Inflammatory macrophage (primary cell): ENCODE measurements at places on chromosomes 12 and 14.

GRCh38 chr14:41597647-41598046, 9.0 kb upstream of the LRFN5 start:
- DNase-seq: no peak

GRCh38 chr12:97537501-97537900, 74.9 kb downstream of the RMST start:
- DNase-seq: no peak

- no peak for DNase-seq
These were observed 20.1 kb downstream of the NOVA1 start for GRCh38 chr14:26577711-26578110.

- DNase-seq: no peak
These were observed 82.1 kb upstream of the CAPRIN2 start for GRCh38 chr12:30836656-30837445.

- DNase-seq: peak; percentile 13
These were observed 16.1 kb downstream of the ACSM4 start for GRCh38 chr12:7319930-7320329.

- peak; percentile 96 for DNase-seq
These were observed 123.3 kb downstream of the SSPN start for GRCh38 chr12:26318661-26319068.

DNA sequence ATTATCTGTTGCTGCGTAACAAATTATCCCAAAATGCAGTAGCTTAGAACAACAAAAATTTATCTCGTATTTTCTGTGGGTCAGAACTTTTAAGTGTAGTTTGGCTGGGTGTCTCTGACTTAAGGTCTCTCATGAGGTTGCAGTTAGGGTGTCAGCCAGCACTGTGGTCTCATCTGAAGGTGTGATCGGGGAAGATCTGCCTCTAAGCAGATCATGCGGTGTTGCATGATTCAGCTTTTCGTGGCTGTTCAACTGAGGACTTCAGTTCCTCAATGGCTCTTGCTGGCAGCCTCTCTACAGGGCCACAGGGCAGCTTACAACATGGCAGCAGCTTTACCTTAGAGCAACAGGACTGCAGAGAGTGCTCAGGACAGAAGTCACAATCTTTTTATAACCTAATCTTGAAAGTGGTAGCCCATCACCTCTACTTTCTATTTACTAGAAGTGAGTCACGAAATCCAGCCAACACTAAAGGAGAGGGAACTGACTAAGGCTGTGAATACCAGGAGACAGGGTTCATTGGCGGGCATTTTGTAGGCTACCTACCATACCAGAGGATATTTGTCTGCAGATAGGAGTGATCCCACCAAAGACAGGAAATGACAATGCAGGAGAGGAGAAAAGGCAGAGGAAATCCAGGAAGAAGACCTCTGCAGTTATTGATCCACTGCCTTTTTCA, 1.8 kb upstream of the TMPRSS12 start:
- no peak for DNase-seq

DNA sequence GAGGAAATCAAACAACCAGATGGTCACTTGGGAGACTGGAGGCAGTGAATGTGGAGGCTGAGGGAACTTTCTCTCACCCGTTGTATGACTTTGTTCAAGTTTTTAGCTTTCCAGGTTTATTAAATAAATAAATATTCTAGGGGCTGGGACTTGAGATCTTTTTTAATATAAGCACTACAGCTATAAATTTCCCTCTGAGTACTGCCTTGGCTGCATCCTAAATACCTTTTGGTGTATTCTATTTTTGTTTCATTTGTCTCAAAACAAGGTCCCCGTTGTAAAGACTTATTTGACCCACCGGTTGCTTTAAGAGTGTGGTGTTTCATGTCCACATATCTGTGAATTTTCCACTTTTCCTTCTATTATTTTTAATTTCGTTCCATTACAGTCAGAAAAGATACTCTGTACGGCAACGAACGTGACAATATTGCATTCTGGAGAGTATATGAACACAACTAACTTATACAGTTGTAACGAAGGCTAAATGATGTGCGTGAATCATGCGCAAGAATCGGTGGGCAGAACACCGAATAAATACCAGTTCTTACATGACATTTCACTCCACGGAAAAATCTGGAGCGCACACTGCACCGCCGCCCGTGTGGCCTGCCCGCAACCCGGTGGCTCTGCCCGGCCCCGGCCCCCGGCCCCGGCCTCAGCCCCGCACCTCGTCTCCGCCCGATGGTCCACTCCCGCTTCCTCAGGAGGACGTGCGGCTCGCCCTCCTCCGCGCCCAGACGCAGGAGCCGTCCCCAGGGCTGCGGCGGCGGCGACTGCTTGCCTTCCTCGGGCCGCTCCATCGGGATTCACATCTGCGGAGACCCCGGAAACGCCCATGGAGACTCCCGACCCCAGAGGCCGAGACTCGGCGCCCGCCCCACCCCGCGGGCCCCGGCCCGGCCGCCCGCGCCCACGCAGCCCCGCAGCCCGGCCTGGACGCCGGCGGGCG, 602 bp downstream of the CHFR start:
- peak; percentile 28 for DNase-seq

- no peak for DNase-seq
These were observed 140.0 kb downstream of the LLPH start for GRCh38 chr12:65990592-65990991.

DNA sequence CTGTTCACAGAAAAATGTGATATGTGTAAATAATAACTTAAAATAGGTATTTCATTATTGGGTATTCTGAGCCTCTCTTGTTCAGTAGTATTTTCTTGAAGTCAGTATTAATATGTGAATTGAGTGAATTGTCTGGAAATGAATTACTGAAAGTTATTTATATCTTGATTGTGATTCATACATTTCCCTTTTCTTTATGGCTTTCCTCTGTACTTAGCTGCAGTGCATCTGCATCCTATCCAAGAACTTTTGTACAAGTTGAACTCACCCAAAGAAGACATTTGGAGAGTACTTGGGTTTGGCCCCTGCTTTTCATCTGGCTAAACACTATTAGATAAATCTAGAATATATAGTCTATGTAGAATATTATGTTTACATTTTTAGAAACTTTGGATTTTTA, 326.0 kb downstream of the RAD51B start:
- no peak for DNase-seq

GRCh38 chr12:70963081-70963660, 42.6 kb upstream of the PTPRR start:
- DNase-seq: no peak

GRCh38 chr14:84785996-84786395, 743.9 kb upstream of the FLRT2 start:
- DNase-seq: no peak

GRCh38 chr12:110349514-110350151, 53.9 kb downstream of the ANAPC7 start:
- peak; percentile 92 for DNase-seq

- no peak for DNase-seq
These were observed 137.5 kb downstream of the TMEM117 start for GRCh38 chr12:43973385-43973784.

DNA sequence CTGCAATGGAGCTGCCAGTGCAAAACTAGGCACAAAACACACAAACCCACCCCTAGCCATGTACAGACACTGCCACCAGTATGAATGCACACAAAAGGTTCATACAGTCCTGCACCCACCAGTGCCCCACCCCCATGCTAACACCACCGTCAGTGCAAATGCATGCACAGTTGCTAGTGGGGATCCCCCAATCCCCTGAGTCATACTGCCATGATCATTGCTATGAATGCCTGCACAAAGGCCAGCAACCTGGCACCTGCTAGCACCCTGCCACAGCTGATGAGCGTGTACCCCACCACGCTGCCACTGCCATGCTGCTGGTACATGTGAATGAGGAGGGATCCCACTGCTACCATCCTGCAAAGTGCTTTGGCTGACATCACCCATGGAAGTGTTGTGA, 23.9 kb downstream of the PZP start:
- no peak for DNase-seq

GRCh38 chr12:26869908-26870459, 37.0 kb upstream of the ITPR2 start:
- DNase-seq: no peak

GRCh38 chr14:26415618-26416123, 182.2 kb downstream of the NOVA1 start:
- DNase-seq: no peak

DNA sequence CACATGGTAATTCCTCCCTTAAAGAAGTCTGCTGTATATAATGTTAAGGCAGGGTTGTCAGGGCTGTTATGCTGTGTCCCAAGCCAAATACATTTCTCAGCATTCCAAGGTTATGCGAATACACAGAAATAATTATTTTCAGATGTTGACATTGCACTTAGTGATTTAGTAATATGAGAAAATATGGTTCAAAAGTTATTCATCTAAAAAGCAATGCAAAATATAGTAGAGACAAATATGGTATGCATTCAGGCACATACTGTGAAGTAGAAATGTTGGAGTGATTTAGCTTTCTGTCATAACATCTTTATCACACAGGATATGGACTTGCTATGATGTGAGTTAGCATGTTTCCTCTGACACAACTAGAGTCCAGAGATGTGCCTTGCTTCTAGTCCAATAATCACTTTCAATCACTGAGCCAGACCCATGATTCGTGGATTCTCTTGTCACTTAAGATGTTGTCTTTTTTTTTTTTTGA, 70.0 kb downstream of the PDE3A start:
- DNase-seq: no peak

DNA sequence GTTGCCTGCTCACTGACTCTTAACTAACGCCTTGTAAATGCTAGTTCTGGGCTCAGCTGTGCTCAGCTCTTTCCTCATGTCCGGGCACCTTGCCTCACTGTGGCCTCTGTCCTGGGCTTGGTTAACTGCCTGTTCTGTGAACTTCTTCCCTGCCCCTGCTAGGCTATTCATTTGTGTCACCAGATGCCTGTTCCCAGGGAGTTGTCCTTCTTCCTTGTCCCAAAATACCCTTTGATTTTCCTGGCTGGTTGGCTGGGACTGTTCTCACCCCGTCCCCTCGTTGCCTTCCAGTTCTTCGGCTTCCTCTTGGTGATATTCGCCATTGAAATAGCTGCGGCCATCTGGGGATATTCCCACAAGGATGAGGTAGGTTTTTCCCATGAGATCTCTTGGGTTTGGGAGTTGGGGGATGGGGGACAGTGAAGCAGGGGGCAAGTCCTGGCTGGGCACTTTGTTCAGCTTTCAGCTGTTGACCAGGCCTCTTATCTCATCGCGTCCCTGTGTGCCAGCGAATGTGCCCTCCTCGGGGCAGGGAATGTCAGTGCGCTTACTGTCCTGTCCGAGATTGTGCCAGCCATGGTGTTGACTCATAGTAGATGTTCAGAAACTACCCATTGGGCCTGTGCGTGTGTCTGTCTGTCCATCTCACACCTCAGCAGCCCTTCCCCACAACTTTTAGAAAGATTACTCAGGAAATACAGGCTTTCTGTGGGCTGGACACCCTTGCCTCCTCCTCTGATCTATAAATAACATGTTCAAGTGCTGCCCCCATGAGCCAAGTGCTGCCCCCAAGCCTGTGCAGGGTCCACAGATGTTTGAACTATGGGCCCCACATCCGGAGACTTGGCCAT, 33.1 kb downstream of the CD9 start:
- DNase-seq: peak; percentile 2

DNA sequence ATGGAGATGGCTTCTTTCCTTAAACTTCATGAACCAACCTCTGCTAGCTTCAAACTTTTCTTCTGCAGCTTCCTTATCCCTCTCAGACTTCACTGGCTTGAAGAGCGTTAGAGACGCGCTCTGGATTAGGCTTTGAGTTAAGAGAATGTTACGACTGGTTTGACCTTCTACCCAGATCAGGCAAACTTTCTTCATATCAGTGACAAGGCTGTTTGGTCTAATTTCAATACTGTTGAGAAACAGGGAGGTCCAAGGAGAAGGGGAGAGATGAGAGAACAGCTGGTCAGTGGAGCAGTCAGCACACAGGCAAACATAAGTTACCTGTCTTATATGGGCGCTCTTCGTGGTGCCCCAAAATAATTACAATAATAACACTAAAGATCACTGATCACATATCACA, 14.9 kb downstream of the SCAF11 start:
- no peak for DNase-seq

GRCh38 chr12:80777587-80777986, 60.9 kb downstream of the MYF5 start:
- no peak for DNase-seq

DNA sequence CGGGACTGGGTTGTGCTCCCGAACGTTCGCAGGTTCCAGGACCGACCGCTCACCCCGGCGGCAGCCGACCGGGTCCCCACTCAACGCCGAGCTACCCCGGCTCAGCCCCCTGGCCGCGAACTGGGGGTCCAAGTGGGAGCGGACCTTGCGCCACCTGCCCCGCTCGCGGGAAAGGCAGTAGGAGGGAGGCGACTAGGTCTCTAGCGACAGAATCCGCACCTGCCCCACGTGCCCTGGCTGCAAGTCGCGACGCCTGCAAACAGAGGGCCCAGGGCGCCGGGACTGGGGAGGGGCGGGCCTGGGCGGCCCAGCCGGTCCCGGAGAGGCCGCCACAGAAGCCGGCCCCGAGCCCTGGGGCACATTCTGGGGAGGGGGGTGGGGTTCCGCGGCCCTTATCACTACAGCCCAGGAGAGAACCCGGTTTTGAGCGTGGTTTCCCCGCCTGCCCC, 239.2 kb upstream of the CPNE8 start:
- no peak for DNase-seq

DNA sequence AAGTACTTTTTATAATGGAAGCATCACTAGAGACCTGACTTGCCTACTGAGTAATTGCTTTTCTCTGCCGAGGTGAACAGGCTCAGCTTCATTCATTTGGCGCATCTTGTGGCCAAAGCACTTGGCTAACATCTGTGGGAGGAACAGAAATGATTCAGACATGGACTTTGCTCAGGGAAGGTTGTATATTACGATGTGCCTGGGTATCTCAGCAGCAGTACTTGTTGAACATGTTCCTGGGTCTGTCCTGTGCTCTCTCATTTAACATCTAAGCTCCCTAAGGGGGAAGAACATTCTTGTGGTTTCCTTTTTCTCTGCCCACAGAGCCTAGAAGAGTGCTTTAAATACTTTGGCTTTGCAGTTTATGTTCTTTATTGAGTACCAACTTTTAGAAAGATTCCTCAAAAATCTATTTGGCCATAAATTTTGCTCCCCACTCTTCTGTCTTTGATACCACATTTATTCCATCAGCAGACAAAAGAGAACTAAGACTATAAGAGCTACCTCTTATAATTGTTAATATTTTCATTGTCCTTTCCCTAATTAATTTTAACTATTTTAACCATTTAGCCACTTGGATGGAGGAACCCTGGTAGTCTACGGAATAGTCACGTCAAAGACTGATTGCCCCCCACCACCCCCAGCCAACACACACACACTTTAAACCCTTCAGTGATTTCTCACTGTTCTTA, 101.2 kb upstream of the EGLN3 start:
- no peak for DNase-seq
